NCI-H460 (cell line): ENCODE measurements at places on chromosomes 7 and 10. TPM values are rescaled to one million over a fixed set of nuclear protein-coding genes. Genes with fewer than 3 reads are reported as not detected.

The AGBL3 gene
- total RNA-seq, result 1.2 and 2.6 TPM in 2 replicates

The PRTFDC1 gene
- 19.1 and 20.8 TPM in 2 replicates for total RNA-seq

The KIAA1549 gene
- total RNA-seq, result 6.3 and 7.5 TPM in 2 replicates

- peak; percentile 24 for DNase-seq
Observed at GRCh38 chr10:75111907-75112679, 637 bp downstream of the SAMD8 start.

DNA sequence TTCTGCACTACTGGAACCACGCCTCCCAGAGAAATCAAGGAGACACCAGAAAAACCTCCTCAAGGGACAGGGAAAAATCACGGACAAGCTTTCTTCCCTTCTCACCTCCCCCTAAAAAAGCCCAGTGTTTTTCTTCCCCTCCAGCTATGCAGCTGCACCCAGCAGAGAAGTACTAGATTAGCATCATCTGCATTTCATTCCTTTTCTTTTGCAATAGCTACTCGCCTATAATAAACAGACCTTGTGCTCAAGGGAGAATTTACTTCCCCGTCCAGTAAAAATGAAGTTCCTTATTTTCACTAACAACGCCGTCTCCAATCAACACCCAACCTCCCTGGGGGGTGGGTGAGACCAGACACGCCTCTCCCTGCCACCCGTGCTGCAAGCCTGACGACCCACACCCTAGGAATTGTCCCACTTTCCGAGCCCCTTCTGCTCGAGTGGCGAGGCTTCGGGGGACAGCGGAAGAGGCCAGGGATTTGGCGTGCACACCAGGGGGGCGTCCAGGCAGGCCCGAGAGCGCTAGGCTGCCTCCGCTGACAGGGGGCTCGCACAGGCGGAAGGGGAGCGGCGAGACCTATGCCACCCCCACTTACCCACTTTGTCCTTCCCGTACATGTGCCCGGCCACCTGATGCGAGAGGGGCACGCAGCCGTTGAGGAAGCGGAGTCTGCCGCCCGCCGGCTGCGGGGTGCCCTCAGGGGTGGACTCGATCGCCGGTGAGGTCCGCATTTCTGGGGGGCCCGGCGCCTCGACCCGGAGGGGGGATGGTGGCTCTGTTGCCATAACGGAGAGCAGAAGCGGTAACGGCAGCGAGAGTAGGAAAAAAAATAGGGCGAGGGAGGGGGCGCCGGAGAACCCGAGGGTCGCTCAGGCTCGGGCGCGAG lies 625 bp downstream of the IPMK start:
- peak; percentile 14 for DNase-seq
